Activated CD4-positive, alpha-beta memory T cell treated with anti-CD3 and anti-CD28 coated beads for 36 hours (primary cell): ENCODE measurements at places on chromosomes 16 and 17.
A peak's percentile ranks its signal among the peaks of the same experiment; 100 is the strongest.

DNA sequence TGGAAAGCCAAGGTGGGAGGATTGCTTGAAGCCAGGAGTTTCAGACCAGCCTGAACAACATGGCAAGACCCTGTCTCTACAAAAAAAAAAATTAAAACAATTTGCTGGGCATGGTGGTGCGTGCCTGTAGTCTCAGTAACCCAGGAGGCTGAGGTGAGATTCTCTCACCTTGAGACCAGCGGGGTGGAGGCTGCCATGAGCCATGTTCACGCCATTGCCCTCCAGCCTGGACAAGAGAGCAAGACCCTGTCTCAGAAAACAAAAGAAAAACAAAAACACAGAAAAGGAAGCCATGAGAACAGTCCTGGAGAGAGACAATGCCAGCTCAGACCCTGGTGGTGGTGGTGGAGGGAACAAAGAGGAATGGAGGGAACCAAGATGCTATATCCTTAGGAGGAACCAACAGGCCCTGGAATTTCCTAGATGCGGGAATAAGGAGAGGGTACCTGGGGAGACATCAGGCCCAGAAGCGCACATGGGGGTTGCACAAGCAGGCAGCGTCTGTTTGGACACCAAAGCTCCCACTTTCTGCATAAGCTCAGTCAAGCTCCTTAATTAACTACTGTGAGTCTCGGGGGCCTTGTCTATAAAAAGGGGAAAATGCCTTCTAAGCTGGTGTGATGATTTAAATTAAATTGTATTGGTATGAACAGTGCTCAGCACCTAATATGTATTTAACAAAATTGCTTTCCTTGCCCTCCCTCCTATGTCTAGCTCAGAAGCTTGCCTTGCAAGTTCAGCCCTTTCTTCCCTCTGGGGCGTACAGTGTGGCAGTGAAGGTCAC is 143.8 kb downstream of the CCT6B start:
- DNase-seq, result no peak
- no peaks in the 10 kb centered on the region for H3K36me3 ChIP-seq
- H3K27ac ChIP-seq, result no peak overlapping the region

- no peak overlapping the region for H3K4me3 ChIP-seq
- no peak overlapping the region for H3K27ac ChIP-seq
- no peak for DNase-seq
- no peaks in the 10 kb centered on the region for H3K36me3 ChIP-seq
- H3K4me1 ChIP-seq, result no peaks in the 10 kb centered on the region
- H3K27me3 ChIP-seq, result peaks cover 12% of the 10 kb centered on the region
Observed at GRCh38 chr16:82031116-82032084, 3.7 kb upstream of the HSD17B2 start.

GRCh38 chr16:89536886-89537548 is 23.5 kb upstream of the RPL13 start:
- DNase-seq, result no peak
- H3K27ac ChIP-seq, result no peak overlapping the region
- no peak overlapping the region for H3K4me3 ChIP-seq
- peaks cover 33% of the 10 kb centered on the region for H3K36me3 ChIP-seq
- peaks cover 21% of the 10 kb centered on the region for H3K4me1 ChIP-seq
- H3K27me3 ChIP-seq, result no peaks in the 10 kb centered on the region

GRCh38 chr16:57619606-57620334 is 8.7 kb upstream of the ADGRG1 start:
- no peak for DNase-seq
- H3K27ac ChIP-seq, result no peak overlapping the region
- no peaks in the 10 kb centered on the region for H3K36me3 ChIP-seq
- peaks cover 5% of the 10 kb centered on the region for H3K4me1 ChIP-seq

- peaks cover 2% of the 10 kb centered on the region for H3K27me3 ChIP-seq
- no peak for DNase-seq
- H3K4me1 ChIP-seq, result no peaks in the 10 kb centered on the region
- no peak overlapping the region for H3K27ac ChIP-seq
Observed at GRCh38 chr17:34012709-34013375, 242.2 kb upstream of the CCL2 start.

DNA sequence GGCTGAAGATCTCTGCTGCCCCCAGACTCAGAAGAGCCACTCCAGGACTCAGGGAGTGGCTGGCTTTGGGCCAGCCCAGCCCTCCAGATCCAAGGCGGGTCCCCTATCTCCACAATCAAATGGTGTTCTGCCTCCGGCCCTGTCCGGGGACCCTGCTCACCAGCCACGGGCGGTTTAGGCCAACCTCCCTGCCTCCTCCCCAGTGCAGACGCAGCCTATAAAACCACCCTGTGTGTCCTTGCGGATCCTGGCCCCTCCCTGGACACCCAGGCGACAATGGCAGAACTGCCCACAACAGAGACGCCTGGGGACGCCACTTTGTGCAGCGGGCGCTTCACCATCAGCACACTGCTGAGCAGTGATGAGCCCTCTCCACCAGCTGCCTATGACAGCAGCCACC is at the start of gene SLC12A3:
Gene SLC12A3 (plus strand): TSS at position 248 of the 400 bp plus-strand sequence. CDS start 29 bp downstream, at position 277.
- H3K36me3 ChIP-seq, result no peaks in the 10 kb centered on the region
- no peaks in the 10 kb centered on the region for H3K27me3 ChIP-seq
- no peak for DNase-seq
- H3K27ac ChIP-seq, result no peak within 1 kb of the TSS
- H3K4me3 ChIP-seq, result no peak within 1 kb of the TSS

DNA sequence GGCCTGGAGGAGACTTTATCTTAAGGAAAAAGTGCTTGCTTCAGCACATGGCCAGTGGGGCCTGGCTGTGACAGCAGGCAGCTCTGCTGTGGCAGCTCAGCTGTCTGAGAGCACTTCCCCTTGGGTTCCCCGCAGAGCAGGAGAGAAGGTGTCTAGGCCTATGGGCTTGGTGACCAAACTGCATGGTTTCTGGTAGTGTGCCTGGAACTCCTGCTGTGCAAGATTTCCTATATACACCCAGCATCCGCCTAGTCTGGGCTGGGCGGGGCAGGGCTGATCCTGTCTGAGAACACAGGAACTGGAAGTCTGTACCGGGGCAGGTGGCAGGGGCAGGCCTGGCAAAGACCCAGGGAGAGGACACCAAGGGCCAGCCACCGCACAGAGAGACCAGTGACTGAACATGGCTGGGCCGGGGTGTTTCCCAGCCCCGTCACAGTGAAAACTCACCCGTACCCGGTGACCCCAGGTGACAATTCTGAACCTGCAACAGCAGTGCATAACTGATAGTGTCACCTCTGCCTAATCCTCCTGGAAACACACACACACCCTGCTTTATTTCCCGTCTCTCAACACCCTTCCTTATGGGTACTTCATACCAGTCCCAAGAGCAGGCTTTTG is 39.3 kb downstream of the CHD9 start:
- peaks cover 28% of the 10 kb centered on the region for H3K4me1 ChIP-seq
- peak; percentile 12 for DNase-seq
- H3K27me3 ChIP-seq, result no peaks in the 10 kb centered on the region
- no peaks in the 10 kb centered on the region for H3K36me3 ChIP-seq
- no peak overlapping the region for H3K27ac ChIP-seq

- H3K27ac ChIP-seq, result peak overlapping the region; percentile 78
- H3K4me1 ChIP-seq, result peaks cover 66% of the 10 kb centered on the region
- peaks cover 32% of the 10 kb centered on the region for H3K36me3 ChIP-seq
Observed at GRCh38 chr17:32491371-32492263, 4.8 kb downstream of the CDK5R1 start.

DNA sequence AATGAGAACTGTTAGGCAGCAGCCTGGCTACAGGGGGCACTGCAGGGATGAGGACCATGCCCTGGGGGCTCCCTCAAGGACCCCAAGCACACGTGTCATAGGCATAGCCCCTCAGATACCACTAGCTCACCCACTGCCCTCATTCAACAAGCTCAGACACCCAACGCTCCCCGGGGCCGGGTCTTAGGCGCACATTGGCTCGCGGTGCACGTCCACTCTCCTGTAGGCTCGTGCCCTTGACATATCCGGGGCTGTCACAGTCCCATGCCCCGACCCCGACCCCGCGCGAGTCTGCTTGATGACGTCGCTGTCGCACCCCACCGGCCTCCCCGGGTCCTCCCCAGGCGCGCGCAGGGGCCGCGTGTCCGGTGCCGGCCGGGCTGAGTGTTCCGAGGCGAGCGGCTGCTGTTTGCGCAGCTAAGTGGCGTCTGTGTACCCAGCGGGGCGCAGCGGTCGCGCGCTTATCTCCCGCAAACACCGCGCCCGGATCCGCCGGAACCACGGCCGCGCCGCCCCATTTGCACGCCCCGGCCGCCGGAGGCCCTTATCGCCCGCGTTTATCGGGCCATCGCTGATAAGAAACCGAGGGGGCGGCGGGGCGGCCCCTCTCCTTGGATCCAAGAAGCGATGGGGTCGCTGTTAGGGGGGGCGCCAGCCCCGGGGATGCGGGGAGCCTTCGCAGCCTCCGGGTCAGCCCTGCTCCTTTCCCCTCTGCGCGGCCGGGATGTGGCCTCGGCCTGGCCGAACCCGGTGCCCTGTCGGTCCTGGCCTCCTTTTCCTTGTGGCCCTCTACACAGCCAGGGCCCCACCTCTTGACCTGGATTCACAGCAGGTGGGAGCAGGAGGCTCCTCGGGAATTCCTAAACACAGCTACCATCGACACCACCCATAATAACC is 20.7 kb upstream of the NAGS start:
- no peaks in the 10 kb centered on the region for H3K4me1 ChIP-seq
- H3K27ac ChIP-seq, result no peak overlapping the region
- H3K27me3 ChIP-seq, result peaks cover 29% of the 10 kb centered on the region
- H3K36me3 ChIP-seq, result no peaks in the 10 kb centered on the region

- peak overlapping the region; percentile 99 for H3K27ac ChIP-seq
- peak overlapping the region; percentile 56 for H3K4me3 ChIP-seq
- H3K27me3 ChIP-seq, result no peaks in the 10 kb centered on the region
Observed at GRCh38 chr16:3214904-3215600, 19.9 kb downstream of the ZNF200 start.

- H3K4me1 ChIP-seq, result peaks cover 41% of the 10 kb centered on the region
- H3K27me3 ChIP-seq, result no peaks in the 10 kb centered on the region
- peak overlapping the region; percentile 62 for H3K4me3 ChIP-seq
- H3K27ac ChIP-seq, result no peak overlapping the region
- H3K36me3 ChIP-seq, result no peaks in the 10 kb centered on the region
Observed at GRCh38 chr17:8153957-8154607, 1.9 kb upstream of the PER1 start.

DNA sequence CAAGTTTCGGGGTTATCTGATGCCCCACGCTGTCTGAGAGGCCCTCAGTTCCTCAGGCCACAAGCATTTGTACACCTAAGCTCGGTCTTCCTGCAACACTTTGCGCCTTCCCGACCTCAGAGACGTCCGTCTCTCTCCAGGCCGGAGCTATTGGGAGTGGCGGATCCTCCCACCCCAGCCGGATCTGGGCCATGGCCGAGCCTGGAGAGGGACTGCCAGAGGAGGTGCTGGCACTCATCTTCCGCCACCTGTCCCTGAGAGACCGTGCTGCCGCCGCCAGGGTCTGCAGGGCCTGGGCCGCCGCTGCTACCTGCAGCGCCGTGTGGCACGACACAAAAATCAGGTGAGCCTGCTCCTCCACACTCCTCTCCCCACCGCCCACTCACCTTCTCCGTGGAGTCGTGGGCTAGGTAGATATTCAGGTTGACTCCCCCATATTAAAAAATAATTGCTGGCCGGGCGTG is 1.9 kb downstream of the FBXL8 start:
- H3K27me3 ChIP-seq, result peaks cover 26% of the 10 kb centered on the region
- no peak overlapping the region for H3K4me3 ChIP-seq
- H3K4me1 ChIP-seq, result peaks cover 52% of the 10 kb centered on the region
- peaks cover 12% of the 10 kb centered on the region for H3K36me3 ChIP-seq
- no peak overlapping the region for H3K27ac ChIP-seq

GRCh38 chr17:4544135-4544950 is 10.8 kb downstream of the MYBBP1A start:
- H3K27ac ChIP-seq, result no peak overlapping the region
- H3K27me3 ChIP-seq, result no peaks in the 10 kb centered on the region
- H3K36me3 ChIP-seq, result peaks cover 26% of the 10 kb centered on the region
- DNase-seq, result no peak
- no peaks in the 10 kb centered on the region for H3K4me1 ChIP-seq
